Esophagus squamous epithelium (tissue), 5 donors: ENCODE measurements at places on chromosomes 11 and 22.

DNA sequence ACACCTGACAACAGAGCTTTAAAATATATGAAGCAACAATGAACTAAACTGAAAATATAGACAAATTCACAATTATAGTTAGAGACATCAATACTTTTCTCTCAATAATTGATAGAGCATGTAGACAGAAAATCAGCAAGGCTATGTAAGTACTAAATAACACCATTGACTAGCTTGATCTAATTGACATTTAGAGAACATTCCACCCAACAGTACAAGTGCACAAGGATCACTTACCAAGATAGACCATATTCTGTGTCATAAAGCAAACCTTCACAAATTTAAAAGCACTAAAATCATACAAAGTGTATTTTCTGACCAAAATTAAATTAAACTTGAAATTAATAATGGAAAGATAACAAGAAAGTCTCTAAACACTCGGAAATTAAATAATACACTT lies 562.5 kb downstream of the INSC start:
- no peak for DNase-seq

DNA sequence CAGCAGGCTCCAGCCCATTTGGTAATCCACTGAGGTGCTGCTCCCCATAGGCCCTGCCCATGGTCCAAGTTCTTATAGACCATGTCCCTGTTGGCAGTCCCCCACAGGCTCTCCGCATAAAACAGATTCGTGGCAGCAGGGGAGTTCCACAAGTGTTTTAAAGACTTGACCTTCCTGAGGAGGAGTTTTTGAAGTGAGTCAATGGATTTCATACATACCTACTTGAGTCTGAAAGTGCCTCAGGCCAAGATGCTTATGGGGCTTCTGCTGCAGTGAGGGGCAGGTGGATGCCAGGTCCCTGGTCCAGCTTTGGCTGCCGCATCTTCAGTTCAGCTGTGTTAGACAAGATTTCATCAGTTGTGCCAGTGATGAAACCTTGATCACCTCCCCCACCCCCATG lies 43.3 kb downstream of the CABIN1 start:
- no peak for DNase-seq

- DNase-seq, result no peak
Measured at GRCh38 chr22:35215993-35216392, 41.3 kb upstream of the HMGXB4 start.

DNA sequence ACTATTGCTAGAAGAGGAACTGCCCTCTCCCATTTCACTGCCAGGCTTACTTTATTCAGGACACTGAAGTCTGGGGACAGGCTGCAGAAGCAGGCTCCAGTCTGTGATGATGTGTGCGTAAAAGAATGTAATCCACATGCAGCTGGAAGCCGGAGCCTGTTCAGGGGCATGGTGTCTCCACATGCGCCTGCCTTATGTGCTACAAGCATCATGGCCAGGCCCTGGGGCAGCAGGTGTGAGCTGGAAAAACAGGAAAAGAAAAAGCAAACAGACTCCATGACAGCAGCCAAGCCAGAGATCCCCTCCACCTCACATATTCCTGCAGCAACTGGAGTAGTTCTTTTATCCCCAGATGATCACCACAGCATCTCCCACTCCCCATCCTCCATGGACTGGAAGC lies 33.4 kb downstream of the ARFGAP2 start:
- no peak for DNase-seq

DNA sequence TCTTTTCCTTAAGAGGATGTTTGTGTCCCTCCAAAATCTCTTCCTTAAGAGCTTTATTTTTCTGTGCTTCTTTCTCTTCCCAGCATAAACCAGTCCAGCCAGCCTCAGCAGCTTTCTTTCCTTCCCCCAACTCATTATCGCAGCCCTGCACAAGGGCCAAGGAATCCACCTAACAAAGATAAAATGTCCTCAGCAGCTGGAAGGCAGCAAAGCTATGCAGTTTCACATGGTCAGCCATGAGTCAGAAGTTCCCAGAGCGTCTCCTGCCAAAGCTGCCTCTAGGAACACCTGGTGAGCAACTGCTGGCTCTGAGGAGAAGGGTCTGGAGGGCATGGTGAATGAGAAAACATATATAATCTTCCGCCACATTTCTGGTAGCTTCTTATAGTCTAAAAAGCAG lies 45.3 kb upstream of the HMGXB4 start:
- DNase-seq, result no peak

GRCh38 chr11:107695446-107695845 lies 16.4 kb downstream of the SLN start:
- DNase-seq, result no peak

- DNase-seq, result no peak
Measured at GRCh38 chr11:14240221-14240620, 118.8 kb downstream of the RRAS2 start.

- no peak for DNase-seq
Measured at GRCh38 chr11:21614961-21615360, 577.9 kb upstream of the ANO5 start.

DNA sequence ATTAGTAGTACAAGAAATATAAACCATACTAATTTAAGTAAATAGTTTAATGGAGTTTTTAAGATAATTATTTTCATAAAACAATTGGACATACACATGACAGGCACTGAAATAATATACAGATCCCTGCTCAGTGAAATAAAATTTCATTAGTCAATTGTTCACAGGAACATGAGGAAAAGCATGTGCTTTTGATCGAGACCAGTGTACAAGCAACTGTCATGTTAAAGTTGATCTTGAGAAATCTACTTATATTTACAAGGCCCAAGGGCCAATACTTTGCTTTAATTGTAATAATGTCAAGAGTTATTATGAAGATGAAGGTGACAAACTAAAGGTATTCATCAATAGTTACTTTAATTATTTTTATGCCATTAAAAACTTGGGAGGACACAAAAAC lies 792.7 kb upstream of the LUZP2 start:
- no peak for DNase-seq
